T-helper 22 cell (primary cell): ENCODE measurements at places on chromosomes 2 and 18.

GRCh38 chr2:133641497-133641896 lies 73.2 kb upstream of the NCKAP5 start:
- DNase-seq: no peak

GRCh38 chr2:120866483-120867140 lies 130.9 kb downstream of the GLI2 start:
- DNase-seq: no peak

GRCh38 chr2:148814143-148814859 lies 60.7 kb upstream of the KIF5C start:
- no peak for DNase-seq

DNA sequence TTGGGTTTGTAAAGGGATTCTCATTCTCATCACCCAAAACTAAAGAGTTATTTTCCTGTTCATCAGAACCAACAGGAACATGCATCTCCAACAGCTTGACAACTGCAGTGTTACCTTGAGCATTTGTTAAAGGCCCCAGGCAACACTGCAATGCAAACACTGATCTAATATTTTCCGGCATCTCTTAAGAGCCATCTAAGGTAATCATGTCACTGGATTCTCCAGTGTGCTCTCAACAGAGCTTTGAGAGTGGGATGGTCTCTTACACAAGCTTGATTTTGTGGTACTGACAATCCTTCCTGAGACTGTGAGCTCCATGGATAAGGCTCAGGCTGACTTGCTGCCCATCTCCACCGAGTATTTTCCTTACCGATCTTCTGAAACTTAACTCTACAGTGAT lies 90.5 kb upstream of the ITGB6 start:
- DNase-seq: no peak

DNA sequence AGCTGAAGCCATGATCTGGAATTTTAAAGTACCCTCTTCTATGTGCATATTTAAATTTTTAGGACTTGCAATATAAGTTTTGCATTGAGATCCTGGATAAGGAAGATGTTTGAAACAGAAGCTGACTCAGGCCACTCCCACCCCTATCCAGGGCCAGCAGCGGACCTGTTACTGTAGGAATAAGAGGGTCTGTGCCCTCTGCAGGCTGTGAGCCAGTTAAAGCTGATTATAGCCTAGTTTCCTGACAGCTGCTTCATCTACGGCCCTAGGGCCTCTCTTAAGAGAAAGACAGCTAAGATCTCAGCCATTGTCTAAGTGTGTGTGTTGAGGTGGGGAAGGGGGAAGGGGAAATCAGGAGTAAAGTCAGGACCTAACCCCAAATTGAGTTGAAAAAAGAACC lies 234.0 kb downstream of the HAUS1 start:
- no peak for DNase-seq

DNA sequence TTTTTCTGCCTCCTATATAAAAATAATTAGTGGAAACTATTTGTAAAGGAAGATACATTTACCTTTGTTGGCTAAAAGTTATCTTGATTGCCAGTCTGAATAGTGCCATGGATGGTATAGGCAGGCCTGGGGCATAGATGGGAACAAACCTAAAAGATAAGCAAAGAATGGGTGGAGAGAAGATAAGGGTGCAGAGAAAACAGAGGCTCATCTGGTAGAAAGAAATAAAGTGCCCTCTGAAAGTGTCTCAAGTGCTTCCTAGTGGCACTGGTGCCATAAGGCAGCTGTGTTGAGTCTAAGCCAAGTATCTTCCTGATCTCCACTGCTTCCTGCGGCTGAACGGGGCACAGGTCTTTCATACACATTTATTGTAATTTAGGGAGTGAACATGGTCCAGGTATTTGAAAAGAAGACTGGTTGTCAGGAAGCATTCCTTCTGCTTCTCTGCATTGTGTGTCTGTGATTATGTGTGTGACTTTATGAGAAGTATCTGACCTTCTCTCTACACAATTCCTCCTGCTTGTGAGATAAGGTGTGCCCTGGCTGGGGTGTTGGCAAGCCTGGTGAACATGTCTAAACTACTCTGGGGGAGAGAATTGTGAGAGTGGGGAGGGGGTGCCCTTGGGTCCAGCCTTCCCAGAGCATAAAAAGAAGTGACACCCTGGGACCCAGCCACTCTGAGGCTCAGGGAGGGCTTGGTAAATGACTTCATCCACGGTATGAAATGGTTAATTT lies 280.5 kb downstream of the CAMKMT start:
- DNase-seq: no peak

DNA sequence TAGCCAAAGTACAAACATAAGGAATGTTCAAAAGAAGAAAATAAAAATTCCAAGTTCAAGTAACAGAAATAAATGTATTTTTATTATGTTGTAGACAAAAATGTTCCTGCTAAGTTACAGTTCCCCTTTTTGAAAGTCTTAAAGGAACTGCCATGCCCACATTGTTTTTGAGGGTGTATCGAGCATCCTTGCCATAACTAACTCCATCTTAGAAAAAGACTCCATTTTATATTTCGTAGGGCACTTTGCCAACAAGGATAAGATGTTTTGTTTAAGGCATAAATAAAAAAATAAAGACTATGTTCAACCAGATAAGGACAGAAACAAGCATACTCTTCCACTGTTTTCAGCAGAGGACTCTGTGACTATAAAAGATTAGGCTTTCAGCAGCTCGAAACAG lies 67.3 kb downstream of the TMEM237 start:
- DNase-seq: no peak

GRCh38 chr2:223314811-223315210 lies 262.8 kb downstream of the KCNE4 start:
- DNase-seq: no peak

GRCh38 chr18:44763327-44763726 lies 82.6 kb downstream of the SETBP1 start:
- DNase-seq: no peak

- no peak for DNase-seq
These were observed 72.3 kb upstream of the CD226 start for GRCh38 chr18:70019991-70020390.

- no peak for DNase-seq
These were observed 162.1 kb upstream of the TFPI start for GRCh38 chr2:187716301-187716700.

DNA sequence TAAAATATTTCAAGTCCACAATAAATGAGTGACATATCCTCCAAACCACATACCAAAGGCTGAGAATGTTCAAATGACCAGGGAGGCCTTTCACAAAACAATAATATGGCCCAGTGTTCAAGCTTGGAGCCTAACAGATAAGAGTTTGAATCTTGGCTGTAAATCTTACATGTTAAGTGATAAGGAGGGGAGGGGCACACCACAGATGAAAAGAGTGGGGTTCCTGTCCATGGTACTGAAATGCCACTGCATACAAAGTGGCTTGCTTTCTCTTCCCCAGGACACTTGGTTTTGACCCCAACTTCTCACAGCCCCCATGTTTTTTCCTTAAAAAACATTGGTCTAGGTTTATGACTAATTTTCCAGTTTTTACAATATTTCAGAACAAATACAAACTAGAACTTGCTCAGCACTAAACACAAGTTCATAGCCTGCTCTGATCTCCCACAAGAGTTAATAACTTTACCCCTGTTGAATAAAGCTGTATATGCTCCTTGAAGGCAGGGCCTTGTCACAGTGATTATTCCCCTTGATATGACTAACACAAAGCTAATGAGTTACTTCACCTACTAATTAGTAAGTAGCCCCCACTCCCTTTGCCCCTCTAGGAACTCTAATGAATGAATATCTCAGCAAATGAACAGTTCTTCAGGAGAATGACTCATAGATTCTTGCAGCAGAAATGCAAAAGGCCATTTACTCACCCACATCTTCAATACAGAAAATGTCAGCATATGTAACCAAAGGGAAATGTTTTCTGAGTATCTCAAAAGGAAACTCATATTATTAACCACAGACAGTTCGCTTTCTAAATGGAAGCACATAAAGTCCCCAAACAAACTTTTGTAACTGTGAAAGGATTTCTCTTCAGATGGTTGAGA lies 142.2 kb downstream of the SATB2 start:
- no peak for DNase-seq

DNA sequence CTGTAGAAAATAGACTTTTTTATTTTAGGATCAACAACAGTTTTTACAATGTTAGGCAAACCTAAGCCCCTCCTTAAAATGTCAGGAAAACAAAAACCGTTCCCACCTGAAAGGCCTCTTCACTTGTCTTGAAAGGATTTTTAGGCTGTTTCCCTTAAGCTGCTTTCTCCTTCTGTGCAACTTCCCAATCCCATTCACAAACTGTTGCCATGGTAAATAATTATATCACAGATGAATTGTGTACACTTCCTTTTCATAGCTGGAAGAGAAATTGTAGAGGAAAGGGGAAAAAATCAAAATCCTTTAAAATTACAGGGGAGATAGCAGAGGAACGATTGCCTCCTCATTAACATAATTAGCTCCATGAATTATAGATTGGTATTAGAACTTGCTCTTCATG lies 1488.0 kb upstream of the CELF4 start:
- DNase-seq: no peak
